Activated T-cell treated with anti-CD3 and anti-CD28 coated beads, Interleukin-2, amount 50 U/mL, for 72 hours (primary cell): ENCODE measurements at places on chromosomes 12 and 14.

DNA sequence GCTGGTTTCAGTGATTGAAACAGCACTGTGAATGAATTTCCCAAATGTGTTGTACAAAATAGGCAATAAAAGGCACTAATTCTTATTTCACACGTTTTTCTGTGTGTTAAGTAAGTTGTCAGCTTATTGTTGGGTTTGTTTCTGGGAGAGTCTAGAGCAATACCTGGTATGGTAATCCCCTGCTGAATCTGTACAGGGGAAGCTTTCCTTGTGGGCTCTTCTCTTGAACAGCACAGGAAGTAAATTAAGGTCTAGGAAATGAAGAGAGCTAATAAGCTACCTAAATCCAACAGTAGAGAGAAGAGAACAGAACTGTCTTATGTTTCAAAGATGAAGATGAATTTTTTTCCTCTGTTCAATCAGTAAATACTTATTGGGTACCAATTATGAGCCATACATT lies 406.7 kb downstream of the TMTC2 start:
- no peak for DNase-seq

DNA sequence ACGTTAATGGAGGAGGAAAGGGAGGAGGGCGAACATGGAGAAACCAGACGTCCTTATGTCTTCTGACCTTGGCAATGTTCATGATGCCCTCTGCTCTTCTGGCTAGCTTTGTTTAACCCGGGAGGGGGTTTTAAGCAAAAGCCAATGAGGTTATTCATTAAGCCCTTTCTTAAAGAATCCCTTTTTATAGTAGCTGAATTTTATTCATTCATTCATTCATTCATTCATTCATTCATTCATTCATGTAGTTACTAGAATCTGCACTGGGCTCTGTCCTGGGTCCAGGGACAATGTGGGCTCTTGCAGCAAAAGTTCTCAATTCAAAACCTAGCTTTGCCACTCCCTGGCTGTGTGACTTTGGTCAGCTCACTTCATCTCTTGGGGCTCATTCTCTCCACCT lies 14.0 kb downstream of the LHX5 start:
- no peak for DNase-seq

DNA sequence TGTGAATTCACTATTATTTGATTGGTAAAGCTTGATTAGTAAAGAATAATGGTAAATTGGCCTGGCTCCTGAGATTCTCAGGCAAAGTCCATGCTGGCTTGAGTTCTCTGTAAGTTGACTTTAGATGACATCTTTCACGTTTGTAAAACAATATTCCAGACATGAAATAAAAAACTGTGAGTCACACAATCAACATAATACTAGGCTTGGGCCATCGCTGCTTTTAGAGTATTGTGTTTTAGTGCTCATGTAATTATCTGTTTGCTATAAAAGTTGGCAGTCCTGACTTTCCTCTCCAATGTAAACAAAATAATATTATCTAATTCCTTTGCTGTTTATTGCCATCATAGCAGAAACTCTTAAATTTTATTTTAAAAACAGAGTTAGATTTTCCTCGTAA lies 3.9 kb upstream of the TBC1D30 start:
- DNase-seq, result no peak

GRCh38 chr14:95069547-95069946 lies 87.8 kb downstream of the DICER1 start:
- no peak for DNase-seq

- peak; percentile 78 for DNase-seq
Observed at GRCh38 chr14:50083467-50084337, 32.7 kb downstream of the VCPKMT start.

- DNase-seq, result no peak
Observed at GRCh38 chr14:65106736-65107135, 4.4 kb upstream of the MAX start.

DNA sequence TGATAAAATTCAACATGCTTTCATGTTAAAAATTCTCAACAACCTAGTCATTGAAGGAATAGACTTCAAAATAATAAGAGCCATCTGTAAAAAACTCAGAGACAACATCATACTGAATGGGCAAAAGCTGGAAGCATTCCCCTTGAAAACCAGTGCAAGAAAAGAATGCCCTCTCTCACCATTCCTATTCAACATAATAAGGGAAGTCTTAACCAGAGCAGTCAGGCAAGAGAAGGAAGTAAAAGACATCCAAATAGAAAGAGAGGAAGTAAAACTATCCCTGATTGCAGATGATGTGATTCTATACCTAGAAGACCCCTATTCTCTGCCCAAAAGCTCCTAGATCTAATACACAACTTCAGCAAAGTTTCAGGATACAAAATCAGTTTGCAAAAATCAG lies 52.9 kb downstream of the APOBEC1 start:
- DNase-seq, result no peak

- DNase-seq, result no peak
Observed at GRCh38 chr12:93379326-93379980, 1.7 kb downstream of the NUDT4 start.

- no peak for DNase-seq
Observed at GRCh38 chr12:11906286-11906935, 164.3 kb upstream of the BCL2L14 start.

GRCh38 chr12:71208053-71208685 lies 50.4 kb upstream of the TSPAN8 start:
- DNase-seq, result no peak

DNA sequence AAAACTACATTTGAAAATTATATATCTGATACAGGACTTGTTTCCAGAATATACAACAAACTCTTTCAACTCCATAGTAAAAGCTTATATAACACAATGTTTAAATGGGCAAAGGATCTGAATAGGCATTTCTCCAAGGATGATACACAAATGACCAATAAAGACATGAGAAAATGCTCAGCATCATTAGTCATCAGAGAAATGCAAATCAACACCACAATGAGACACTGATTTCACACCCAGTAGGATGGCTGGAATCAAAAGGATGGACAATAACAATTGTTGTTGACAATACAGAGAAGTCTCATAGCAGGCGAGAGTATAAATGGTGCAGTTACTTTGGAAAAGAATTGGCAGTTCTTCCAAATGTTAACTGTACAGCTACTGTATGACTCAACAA lies 394.9 kb downstream of the BCL11B start:
- DNase-seq, result no peak

- no peak for DNase-seq
Observed at GRCh38 chr14:61404637-61405036, 83.3 kb downstream of the PRKCH start.

DNA sequence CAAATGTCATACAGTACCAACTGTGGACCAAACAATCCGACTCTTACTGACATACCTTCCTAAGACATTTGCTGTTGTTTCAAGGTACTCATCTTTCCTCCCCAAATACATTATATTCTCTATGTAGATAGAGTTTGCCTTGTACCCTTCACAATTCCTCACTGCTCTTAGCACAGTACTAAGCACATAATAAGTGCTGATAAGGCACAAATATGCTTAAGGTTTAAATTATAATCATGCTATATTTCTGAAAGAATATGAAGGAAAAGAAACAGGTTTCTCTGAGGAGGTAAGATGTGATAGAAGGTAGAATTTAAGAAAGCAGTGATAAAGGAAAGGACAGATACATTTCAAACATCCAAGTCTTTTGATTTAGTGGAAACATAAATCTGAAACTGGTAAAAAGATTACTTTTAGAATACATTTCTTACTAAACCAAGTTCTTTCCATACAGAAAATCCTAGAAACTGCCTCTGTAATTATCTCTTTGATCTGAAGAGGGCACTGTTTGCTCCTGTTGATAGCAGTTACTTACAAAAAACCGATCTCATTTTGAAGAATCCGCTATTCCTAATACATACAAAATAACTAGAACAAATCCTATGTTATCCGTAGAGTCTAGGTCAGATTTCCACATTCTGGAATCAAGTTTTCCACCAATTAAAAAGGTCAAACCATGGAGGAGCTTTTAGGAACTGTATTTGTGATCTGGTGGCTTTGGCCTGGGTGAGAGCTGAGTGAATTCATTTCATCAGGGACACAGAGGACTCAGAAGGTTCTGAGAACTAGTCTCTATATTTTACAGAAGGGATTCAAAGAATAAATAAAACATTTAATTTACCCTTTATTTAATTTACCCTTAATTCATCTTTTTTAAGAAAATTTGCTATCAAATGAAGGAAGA lies 311.9 kb downstream of the DAD1 start:
- DNase-seq, result no peak

DNA sequence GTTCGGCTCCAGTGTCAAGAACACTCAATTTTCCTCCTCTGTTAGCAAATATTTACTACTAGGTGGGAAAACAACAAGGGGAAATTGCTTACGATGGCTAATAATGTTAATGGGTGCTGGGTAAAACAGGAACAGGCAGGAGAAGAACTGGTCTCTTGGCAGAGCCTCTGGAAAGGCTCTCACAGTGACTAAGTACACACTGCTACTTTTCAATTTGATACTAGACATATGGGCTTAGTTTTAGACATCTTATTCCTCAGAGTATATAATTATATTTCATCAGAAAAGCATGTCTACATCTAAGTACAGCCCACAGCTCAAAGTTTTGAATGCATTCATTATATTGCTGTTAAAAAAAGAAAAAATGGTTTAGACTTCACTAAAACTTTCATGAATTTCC lies 65.4 kb upstream of the SAV1 start:
- DNase-seq, result no peak

GRCh38 chr12:16325426-16325825 lies 22.0 kb upstream of the MGST1 start:
- DNase-seq, result no peak

DNA sequence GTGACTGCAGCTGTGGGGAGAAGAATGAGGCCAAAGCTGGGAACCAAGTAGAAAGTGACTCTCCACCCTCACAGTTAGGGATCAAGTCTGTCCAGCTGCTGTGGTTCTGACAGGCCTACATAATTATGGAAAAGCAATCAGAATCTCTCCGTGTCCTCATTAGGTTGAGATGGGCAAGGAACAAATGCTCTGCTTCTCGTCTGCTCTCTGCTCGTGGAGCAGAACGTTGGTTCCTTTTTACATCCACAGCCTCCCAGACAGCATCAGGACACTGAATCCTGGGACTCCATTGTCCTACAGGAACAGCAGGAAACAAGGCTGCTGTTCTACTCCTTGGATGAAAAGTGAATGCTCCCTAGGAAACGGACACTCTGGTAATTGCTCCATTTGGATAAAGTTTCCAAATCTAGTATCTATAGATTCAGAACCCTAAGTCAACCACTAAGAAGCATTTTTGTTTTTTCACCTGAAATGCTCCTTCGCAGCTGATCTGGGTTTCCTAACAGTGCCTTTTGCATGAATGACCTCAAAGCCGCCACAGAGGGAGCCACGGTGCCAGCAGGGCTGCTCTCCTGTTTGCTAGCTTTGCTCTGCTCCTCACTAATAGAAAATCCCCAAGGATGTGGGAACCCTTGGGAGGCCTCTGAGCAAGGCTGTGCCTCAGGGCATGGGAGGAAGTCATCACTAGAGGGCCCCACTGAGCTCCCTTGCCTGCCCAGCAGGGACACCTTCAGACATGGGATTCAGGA lies 102.0 kb downstream of the EGLN3 start:
- DNase-seq, result peak; percentile 32

- no peak for DNase-seq
Observed at GRCh38 chr14:94796278-94796677, 26.4 kb upstream of the GSC start.

DNA sequence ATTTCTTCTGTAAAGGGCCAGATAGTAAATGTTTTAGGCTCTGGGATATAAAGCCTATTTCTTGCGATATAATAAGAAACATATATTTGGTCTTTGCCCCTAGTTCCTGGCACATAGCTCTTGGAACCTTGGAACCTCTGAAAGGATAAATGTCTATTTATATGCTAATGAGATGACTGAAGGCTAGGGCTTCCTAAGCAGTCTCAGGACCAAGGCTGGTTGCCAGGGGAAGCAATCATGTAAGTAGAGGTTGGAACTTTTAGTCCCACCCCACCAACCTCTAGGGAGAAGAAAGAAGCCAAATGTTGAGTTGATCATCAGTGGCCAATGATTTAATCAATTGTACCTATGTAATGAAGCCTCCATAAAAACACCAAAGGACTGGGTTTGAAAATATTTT lies 26.6 kb upstream of the NFYB start:
- DNase-seq, result no peak

DNA sequence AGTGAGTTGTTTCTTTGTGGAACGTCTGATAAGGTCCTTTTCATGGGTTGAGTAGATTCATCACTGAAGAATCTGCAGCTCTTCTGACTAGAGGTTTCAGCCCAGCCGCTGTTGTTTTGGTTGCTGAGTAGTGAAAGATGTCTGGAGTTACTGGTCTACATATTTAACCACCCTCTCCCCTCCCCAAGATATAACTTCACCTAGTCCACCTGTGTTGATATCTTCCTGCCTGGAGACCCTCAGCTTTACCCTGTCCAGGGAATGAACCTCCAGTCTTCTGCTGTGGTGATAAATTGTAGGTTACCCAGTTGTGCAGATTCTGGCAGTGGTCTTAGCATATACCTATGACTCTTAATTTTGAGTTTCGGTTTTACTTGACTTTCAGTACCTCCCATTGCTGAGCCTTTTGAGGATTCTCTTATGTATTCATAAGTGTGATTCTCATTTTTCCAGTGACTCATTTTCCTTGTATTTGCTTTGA lies 62.9 kb downstream of the CCDC91 start:
- peak; percentile 51 for DNase-seq

DNA sequence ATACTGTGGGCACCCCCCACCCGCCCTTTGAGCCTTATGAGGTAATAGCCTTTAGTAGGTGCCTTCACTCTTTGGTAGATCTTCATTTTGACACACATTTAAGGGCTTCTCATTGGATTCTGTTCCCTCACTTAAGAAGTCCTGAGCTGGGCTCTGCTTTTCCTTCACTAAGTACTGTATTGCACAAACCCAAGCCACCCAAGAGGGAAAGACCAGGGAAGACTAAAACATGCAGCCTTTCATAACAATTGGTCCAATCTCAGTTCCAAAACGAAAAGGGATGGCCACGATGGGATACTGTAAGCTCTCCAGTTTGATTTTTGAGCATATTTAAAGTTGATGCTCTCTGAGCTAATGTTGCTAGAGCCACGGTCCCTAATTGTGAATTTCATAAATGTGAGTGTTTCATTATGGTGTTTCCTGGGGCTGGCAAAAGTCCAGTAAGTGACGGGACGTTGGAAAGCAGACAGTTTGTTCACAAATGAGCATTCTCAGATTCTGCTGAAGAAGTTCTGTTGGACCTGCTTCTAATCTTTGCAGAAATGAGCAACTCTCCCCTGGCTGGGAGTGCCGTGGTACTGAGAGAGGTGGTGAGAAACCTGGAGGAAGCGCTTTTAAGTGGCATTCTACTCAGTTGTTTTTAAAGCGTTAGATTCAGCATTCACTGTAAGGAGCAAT lies 9.4 kb downstream of the SSPN start:
- DNase-seq, result no peak
